ENCODE measurements at places on chromosomes 4 and X.

DNA sequence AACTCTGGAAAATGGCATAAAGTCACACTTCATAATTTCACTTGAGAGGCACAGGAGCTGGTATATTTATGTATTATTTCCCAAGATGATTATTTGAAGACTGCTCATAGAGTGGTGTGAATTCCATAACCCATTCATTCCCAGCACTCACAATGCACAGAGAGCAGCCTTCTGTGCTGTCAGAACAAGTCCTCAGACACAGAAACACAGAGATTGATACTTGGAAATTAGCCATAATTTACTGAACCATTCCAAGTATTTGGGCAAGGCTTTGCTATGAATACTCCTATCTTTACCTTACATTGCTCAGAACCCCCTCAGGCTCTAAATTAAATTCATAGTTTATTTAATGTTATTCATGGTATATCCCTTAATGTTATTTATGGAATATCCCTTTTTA is 53.6 kb downstream of the PABPC4L start:
- DNase-seq = no peak

DNA sequence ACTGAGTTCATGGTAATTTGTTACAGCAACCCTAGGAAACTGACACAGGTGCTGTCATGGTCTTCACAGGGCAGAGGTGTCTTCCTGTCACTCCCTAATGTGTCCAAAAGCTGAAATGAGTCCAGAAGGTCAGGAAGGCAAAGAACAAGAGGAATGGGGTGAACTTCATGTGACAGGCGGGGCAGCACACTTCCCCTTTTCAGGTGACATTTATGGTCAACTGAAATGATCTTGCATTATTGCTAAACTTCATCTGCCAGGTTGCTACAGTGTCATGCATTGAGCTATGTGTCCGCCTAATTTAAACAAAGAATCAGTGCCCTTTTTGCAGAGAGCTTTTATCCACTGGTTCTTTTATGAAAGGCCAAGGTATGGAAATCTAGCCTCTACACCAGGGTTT is 15.9 kb upstream of the CCDC149 start:
- no peak for DNase-seq

GRCh38 chr4:153502584-153502983 is 36.4 kb downstream of the TMEM131L start:
- no peak for DNase-seq

DNA sequence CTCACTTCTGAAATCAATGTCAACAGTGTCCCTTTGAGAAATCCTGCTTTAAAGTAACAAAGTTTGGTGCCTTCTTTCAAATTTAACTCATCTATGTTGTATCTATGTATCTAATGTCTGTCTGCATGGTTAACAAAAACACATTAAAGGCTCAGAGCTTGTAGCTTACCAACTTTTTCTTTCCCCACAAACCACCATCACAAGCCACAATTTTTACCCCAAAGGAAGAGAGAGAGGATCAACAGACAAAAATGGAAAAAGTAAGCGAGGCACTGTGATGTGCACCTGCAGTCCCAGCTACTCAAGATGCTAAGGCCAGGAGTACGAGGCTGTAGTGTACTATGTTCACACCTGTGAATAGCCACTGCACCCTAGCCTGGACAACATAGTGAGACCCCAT is 17.2 kb downstream of the ATRX start:
- DNase-seq = no peak

DNA sequence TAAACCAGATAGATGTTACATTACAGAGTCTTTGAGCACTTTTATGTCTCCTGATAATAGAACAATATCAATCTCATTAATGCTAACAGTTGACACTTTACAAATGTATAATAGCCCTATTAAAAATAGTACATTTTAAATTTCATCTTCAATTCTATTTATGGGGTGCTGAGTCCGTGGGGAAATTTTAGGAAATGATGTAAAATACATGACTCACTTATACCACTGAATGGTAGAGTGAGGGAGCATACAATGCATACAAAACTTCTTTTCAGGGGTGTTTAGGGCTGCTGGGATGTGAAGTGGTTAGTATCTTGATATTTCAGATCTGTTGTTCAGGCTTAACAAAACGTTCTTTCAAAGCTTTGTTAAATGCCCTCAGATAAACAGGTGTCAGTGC is 696.2 kb downstream of the TRAM1L1 start:
- no peak for DNase-seq

GRCh38 chr4:114921790-114922591 is 191.4 kb downstream of the NDST4 start:
- no peak for DNase-seq

GRCh38 chrX:100615005-100615404 is 21.6 kb downstream of the TSPAN6 start:
- no peak for DNase-seq

- DNase-seq = no peak
Measured at GRCh38 chr4:10104211-10104990, 12.2 kb downstream of the WDR1 start.

- DNase-seq = no peak
Measured at GRCh38 chr4:112511093-112511802, 4.7 kb downstream of the NEUROG2 start.

GRCh38 chr4:132003593-132003992 is 1145.5 kb upstream of the PCDH10 start:
- no peak for DNase-seq

- no peak for DNase-seq
Measured at GRCh38 chrX:1932231-1932630, 317.4 kb downstream of the ASMT start.

DNA sequence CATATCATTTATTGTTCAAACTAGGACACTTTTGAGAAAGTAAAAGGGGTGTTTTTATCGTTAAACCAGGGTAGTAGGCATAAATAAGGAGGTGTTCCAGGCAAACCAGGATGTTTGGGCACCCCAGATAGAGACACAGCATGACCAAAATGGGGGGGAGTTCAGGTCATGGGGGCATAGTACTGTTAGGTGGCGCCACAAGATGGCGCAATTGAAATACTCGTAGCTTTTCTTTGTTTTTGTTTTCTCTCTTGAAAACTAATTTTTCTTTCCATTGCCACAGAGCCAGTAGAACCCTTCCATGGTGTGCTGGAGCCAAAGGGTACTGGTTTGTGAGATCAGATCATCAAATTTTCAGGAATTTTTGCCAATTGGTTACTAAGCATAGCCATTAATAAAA is 283.4 kb downstream of the BCOR start:
- DNase-seq = peak; percentile 11

GRCh38 chr4:165994701-165995100 is 121.7 kb downstream of the TLL1 start:
- DNase-seq = no peak

- DNase-seq = no peak
Measured at GRCh38 chr4:151074416-151074916, 25.0 kb upstream of the RPS3A start.

DNA sequence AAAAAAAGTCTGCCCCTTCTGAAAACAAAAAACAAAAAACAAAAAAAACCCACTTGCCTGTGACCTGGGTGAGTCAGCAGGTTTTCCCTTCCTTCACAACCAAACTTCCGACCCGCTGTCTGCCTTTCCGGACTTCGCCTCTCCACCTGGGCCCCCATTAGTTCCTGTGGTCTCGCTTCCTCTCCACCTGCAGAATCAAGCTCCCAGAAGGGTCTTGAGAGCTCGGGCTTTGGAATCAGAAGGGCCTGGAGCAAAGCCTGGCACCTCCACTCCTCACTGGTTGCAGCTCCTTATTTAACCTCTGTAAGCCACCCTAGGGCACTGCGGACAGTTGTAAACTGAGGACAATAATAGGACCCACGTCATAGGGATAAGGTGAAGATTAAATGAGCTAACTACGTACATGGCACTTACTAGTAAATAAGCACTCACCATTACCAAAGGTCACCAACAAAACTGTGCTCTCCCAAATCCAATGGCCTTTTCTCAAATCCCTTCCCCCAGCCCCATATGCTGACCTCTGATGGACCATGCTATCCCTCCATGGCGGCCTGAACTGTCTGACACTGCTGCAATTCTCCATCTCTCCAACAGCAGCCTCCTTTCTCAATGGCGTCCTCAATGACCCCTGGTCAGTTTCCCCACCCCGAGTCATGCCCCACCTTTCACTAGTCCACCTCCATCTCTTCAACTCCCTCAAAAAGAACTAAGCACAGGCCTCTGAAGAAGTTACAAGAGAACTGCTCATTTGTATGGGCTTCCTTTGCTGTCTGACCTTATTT is 64.2 kb downstream of the IRF2 start:
- DNase-seq = peak; percentile 21

DNA sequence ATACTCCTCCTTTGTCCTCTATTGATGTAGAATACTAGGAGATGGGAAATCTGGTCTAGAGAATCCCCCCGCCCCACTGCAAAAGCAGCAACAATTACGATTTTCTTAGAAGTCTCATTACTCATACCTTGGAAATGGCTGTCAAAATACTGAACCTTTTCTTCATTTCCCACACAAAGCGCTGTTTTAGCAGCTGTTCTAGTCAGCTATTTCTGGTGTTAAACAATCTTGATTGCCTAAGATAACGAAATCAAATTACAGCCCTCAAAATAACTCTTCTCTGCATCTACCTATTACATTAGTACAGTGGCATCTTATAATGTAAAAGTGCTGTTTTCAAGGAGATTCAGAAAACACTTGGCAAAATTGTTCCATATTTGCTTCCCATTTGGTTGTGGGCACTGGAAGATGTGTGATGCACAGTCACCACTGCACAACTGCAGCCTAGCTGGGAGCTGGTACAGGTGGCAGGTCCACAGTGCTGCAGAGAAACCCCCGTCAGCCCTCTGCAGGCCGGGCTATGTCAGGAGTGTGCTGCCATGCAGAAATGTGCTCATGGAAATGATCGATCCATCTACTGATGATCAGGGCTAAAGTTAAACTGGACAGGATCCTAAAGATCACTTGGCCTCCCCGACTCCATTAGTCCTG is 50.4 kb downstream of the TBC1D9 start:
- DNase-seq = no peak

- DNase-seq = no peak
Measured at GRCh38 chr4:2125023-2125422, 65.9 kb downstream of the NAT8L start.

- no peak for DNase-seq
Measured at GRCh38 chr4:82733636-82734035, 65.0 kb downstream of the SCD5 start.

DNA sequence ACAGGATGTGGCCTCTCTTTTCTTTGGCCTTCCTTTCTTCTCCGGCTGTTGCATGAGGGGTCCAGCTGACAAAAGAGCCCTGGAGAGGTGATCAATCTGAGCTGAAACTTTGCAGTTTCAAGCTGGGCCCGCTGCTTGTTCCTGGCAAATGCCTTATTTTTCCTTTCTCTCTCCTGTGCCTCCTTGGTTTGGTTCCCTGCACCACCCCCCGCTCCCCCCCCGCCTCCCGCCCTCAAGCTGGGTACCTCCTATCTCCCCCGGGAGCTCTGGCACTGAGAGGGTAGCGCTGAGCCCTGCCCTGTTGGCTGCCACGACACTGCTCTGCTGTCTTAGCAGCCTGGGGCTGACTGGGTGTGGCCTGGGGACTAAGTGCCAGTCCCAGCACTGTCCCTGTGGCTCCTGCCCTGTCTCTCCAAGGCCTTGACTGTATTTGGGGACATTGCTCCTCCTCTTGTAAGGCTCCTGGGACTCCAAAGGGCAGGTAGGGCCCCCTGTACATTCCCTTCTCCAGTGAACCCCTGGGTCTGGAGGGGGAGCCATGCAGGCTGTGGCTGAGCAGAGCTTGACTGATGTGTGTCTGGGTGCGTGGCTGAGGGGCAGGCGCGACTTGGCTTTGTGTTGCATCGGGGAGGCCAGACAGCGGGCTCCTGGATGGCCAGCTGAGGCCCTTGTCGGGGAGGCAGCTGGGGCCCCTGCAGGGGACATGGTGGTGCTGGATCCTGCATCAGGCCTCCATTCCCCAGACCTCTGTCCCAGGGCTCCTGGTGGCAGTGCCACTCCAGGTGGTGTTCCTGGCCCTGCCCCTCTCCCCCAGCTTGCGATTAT is 1.1 kb downstream of the PLXNA3 start:
- no peak for DNase-seq

DNA sequence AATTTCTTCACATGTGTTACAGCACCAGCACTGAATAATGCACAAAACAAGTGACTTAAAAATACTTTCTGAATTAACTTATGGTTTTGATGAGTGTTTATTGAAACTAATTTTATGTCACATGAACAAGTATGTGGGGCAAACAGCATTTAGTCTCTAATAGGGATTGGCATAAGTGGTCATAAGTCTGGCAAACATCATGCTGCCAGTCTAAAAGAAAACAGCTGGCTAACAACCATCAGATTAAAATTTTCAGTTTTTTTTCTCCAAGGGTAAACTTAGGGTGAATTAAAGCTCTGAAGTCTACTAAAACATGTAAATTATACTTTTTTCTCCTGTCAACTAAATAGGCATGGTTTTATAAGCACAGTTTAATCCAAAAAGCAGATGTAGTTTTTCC is 1014.2 kb downstream of the FAT4 start:
- DNase-seq = no peak

DNA sequence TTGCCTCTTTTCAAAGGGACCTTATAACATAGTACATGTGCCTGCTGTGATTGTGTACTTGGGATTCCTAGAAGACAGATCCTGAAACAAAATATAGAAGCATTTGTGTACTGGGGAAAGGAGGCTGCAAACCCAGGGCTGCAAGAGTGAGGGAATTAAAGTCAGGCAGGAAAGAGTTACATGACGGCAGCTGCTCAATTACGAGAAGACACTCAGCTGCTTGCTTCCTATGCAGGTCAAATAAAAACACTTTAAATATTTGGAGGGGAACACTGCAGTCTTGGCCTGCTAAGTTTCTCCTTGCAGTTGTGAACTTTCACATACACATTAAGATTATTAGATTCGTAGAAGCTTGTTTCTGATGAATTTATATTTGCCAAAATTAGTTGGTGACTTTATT is 191.9 kb upstream of the CXCL13 start:
- no peak for DNase-seq

DNA sequence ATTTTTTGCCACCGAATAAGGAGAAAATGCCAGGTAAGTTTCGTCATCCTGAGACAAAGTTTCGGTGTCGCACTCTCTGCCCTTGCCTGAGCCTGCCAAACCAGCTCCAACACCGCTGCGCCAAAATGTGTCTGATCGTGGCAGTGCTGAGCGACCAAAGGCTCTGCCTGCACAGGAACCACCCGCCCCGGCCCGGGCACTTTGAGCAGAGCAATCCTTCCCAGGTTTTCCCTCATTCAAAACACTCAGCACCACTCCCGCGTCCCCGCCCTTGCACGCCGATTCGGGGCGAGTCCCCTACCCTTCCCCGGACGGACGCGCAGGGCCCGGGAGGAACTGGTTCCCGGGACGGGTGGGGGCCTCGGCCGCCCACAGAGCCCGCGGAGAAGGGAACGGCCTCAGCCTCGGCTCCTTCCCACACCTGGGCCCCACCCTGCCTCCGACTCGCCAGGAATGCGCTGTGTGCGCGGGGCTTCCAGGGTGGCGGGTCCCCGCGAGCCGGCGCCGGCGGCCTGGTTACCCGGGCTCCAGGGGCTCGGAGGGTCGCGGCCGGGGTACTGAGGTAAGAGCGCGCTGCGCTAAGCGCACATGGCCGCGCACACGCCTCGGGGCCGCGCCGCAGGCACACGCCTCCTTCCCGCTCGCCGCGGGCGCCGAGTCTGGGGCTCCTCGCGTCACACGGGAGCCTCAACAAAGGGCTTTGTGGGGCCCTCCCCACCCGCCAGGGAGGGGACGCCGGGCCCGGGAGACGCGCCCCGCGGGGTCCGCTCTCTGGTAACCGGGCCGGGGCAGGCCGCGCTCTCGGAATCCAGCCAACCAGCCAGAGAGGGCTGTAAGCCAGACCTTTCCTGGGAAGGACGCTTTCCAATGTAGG is at the start of gene C4orf36:
Gene C4orf36, minus strand, starts transcription at position 661 of the 874 bp plus-strand sequence. CDS start 902 bp downstream, outside the sequence.
- peak; percentile 2 for DNase-seq

- no peak for DNase-seq
Measured at GRCh38 chr4:35541146-35541887, 703.0 kb downstream of the ARAP2 start.

GRCh38 chr4:44150091-44150576 is 298.5 kb downstream of the KCTD8 start:
- DNase-seq = no peak

Measured in stimulated activated CD4-positive, alpha-beta T cell treated with anti-CD3 and anti-CD28 coated beads, TNF-alpha, amount 100 ng/mL, for 4 hours (primary cell).